ENCODE measurements at places on chromosomes 6 and 20.
A peak's percentile ranks its signal among the peaks of the same experiment; 100 is the strongest.

DNA sequence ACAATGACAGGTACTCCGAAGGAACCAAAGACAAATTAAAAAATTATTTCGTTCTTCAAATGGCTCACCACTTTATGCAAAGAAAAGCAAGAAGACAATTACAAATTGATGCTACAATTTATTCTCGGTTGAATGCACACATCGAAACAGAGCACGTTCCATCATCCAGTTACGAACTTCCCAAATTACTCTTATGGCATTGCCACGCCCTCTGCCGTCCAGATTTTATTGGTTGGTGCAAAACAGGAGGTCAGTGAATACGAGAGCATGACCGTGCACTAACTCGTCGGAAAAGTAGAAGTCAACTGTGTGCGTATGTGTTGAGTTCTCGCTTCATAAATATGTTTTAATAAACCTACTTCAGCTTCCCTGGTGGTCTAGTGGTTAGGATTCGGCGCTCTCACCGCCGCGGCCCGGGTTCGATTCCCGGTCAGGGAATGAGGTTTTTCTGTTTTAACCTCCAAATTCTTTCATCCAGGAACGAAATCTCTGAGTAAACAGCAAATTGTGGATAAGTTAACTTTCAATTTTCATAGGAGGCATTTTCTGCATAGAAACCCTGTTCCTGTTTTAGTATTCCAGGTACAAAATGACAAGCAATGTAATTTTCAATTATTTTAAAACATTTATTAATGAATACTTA, 23.2 kb downstream of the ZNF311 start:
- peak; percentile 60 for DNase-seq

GRCh38 chr6:91534614-91535013, 947.7 kb upstream of the MAP3K7 start:
- no peak for DNase-seq

DNA sequence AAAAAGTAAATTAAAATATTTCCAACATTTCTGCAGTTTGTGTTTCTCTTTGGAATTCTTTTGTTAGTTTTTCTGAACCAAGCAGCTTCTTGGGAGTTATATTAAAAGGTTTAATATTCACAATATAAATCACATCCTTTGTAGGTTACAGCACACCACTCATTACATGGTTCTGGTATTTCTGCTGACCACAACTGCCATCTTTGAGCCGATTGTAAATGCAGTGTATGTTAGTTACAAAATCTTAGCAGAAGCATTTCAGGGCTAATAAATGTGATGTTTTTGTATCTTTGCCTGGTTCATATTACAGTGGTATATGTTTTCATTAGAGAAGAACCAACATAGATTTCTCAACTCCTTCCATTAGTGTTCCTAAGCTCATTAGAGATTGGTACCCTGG, 19.1 kb upstream of the TSHZ2 start:
- DNase-seq = no peak

DNA sequence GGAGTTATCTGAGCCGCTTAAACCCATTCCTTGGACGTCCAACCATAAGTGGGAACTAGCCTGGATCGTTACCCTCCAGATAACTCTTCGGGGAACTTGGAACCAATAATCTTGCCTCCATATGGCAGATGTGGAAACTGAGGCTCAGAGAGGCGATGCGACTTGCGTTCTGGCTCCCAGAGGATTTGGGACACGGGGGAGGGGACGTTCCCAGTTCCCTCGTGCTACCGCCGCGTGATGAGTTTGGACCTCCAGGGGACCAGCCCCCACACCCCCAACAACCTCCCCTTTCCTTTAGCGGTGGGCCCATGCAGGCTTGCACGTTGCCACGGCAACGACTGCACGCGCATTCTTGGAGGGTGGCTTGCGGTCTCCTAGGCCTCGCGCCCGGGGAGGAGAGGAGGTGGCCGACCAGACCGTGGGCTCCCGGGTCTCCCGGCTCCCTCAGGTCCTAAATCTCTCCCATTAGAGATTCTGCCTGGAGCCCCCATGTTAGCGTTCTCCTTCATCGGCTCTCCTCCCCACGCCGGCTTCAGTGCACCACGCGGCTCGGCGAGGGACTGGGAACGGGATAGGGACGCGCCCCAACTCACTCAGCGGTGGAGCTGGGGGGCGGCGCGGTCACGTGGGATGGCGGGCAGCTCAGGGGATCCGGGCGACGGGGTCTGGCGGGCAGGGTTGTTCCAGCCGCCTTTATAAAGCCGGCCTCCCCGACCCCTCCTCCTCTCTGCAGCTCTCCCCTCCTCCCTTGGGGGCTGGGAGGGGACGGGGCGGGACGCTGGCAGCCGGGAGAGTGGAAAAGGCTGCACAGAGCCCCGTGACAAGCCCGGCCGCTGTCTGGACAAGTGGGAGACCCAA, at the start of gene PLTP:
Gene PLTP, minus strand, starts transcription at position 670 of the 858 bp plus-strand sequence. CDS start 703 bp downstream, outside the sequence.
- no peak for DNase-seq

- DNase-seq = no peak
Observed at GRCh38 chr6:131937226-131937625, 13.9 kb downstream of the CCN2 start.

DNA sequence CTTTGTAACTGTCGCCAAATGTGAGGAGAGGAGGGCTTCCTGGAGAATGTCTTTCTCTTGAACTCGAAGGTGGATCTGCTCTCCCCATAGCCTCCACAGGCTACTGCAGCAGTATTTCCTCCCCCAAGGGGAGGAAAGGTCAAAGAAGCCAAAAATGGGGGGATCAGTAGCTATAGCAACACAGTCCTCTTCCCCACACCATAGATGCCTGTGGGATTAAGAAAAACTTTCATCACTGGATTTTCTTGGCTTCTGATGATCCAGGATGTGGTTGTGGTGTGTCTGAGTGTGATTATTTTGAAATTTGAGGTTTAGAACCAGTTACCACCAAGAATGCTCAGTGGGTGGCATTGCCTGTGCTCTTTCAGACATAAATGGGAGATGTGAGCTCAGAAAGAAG, 140.1 kb upstream of the SPACA1 start:
- DNase-seq = no peak

GRCh38 chr6:41781366-41781730, 766 bp downstream of the PRICKLE4 start:
- DNase-seq = no peak

- peak; percentile 7 for DNase-seq
Observed at GRCh38 chr20:60138256-60139220, 180.3 kb downstream of the CDH26 start.

GRCh38 chr6:4100655-4101054, 21.7 kb upstream of the FAM217A start:
- DNase-seq = no peak
